ENCODE measurements at places on chromosomes 13 and 19.

DNA sequence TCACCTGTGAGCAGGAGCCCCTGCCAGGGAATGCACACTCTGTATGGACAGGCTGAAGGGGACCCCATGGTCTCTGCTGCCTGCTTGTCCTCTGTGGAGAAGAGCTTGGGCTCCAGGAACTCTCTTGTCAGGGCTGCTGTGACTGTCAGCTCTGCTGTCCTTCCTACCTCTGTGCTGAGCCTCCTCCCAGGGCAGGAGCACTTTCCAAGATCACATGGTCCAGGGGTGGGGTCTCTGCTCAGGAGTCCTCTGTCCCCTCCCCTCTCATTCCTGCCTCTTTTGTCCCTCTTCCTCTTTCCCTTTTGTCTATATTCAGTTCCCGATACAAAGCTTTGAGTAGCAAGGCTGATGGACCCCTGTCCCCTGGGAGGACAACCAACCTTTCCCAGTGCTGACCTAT is at the start of gene CEACAM7:
Gene CEACAM7, minus strand, starts transcription at position 173 of the 400 bp plus-strand sequence. Its CDS starts 105 bp downstream, at position 68.
- H3K4me3 ChIP-seq: no peak within 1 kb of the TSS
- H3K27me3 ChIP-seq: no peaks in the 10 kb centered on the region
- no peaks in the 10 kb centered on the region for H3K36me3 ChIP-seq
- no peak for DNase-seq

GRCh38 chr13:53100394-53101063 is 71.9 kb downstream of the OLFM4 start:
- no peaks in the 10 kb centered on the region for H3K36me3 ChIP-seq
- DNase-seq: no peak
- no peaks in the 10 kb centered on the region for H3K4me1 ChIP-seq
- H3K4me3 ChIP-seq: no peak overlapping the region
- no peak overlapping the region for H3K27ac ChIP-seq

DNA sequence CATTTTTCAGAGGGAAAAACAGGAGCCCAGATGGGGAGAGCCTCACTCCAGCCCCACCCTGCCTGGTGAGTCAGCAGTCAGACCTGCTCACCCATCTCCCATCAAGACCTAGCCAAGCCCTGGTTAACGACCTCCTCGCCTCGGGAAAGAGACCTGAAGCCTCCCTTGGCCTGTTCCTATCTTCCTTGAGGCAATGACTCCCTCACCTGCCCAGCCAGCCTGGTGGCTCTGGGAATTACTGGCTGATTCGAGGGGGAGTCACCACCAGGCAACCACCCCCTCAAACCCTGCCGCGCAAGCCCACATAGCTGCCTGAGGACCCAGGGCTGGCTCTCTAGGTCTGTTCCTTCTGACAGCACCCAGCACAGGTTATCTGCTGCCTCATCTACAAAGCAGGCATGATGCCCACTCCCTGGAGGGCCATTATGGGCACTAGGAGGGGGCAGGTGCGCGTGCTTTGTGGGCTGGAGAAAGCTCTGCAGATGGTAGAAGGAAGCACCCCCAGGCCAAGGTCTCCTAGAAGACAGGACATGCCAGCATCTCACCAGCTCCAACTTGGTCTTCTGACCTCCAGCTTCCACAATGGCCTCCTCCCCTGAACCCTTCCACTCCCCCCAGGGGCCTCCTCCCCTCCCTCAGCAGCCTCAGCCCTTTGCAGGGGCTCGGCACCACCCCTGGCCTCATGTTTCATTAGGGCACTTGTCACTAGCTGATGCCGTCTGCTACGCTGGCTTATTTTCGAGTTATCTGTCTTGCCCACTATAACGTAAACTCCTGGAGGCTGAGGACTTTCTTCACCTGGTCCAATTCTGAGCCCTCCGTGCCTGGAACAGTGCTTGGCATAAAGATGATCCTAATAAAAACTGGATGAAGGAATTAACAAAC is 10.4 kb downstream of the DEDD2 start:
- H3K27me3 ChIP-seq: no peaks in the 10 kb centered on the region
- H3K4me1 ChIP-seq: peaks cover 17% of the 10 kb centered on the region

- H3K4me1 ChIP-seq: peaks cover 19% of the 10 kb centered on the region
- H3K27ac ChIP-seq: peak overlapping the region; percentile 20
- peak; percentile 41 for DNase-seq
- no peaks in the 10 kb centered on the region for H3K27me3 ChIP-seq
- H3K36me3 ChIP-seq: no peaks in the 10 kb centered on the region
Measured at GRCh38 chr13:99086267-99087097, 108.6 kb upstream of the DOCK9 start.
